ENCODE measurements at places on chromosomes 13 and 19. TPM values are rescaled to one million over a fixed set of nuclear protein-coding genes. Genes with fewer than 3 reads are reported as not detected.

DNA sequence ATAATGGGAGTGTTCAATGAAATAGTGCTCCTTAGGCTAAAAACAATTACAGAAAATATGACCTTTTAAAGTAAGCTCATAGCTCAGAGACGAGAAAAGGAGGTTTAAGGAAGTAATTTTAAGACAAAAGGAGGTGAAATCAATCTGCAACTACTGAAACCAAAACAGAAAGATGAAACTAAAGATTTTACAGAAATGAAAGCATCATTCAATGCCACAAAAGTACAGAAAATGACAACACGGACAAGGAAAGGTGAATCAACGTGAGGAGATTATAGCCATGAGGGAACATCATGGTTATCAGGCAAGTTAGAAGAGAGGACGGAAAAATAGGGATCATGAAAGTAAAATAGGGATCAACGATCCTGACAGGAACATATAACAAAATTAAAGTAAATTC, 745.2 kb downstream of the PCDH17 start:
- H3K4me3 ChIP-seq, result no peak overlapping the region
- H3K27ac ChIP-seq, result no peak overlapping the region
- no peak for DNase-seq
- H3K27me3 ChIP-seq, result no peaks in the 10 kb centered on the region
- no peaks in the 10 kb centered on the region for H3K4me1 ChIP-seq
- no peaks in the 10 kb centered on the region for H3K36me3 ChIP-seq

DNA sequence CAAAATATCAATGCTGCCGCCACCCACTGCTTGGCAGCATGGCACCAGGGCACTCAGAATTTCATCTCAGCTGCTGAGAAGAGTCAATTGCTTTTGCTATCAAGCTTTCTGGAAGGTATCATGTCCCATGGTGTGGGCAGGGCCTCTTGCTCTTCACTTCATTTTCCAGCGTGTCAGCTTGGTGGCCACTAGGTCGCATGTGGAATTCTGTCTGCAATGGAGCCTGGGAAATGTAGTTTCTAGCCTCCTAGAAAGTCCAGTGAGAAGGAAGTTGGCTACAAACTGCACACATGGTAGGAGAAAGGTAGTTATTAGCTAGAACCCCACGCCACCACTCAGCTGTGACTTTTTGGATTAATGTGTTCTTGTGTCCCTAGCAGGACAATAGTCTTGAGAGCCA, 105.3 kb downstream of the MYO16 start:
- H3K4me3 ChIP-seq, result no peak overlapping the region
- no peak for DNase-seq
- no peaks in the 10 kb centered on the region for H3K36me3 ChIP-seq
- no peak overlapping the region for H3K27ac ChIP-seq
- no peaks in the 10 kb centered on the region for H3K27me3 ChIP-seq
- no peaks in the 10 kb centered on the region for H3K4me1 ChIP-seq

DNA sequence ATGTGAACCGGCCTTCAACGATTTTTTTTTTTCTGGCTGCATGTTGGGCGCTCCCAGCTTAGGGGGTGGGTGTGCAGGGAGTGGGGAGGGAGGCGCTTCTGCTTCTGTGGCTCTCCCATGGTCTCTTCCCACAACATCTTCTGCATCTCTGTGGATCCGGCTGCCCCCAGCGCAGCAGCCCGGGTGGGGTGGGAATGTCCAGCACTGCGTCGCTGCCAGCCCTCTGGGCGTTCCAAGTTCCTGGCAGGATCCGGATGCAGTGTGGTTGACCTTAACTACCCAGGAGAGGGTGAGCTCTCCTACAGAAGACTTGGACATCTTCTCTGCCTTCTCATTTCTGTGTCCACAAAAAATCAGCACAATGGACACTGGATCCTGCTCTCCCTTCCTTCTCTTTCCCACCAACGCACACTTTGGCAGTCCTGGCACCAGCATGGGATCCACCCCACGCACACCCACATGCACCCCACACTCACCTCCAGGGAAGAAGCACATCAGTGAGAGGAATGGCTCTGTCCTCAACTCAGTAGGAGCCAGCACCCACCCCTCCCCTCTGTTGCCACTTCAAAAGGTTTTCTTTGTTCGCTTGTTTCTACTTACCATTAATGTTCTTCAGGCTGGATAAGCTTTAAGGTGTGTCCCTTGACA, 177.3 kb downstream of the COL4A1 start:
- DNase-seq, result no peak
- H3K4me1 ChIP-seq, result no peaks in the 10 kb centered on the region
- no peaks in the 10 kb centered on the region for H3K36me3 ChIP-seq
- H3K27ac ChIP-seq, result no peak overlapping the region

DNA sequence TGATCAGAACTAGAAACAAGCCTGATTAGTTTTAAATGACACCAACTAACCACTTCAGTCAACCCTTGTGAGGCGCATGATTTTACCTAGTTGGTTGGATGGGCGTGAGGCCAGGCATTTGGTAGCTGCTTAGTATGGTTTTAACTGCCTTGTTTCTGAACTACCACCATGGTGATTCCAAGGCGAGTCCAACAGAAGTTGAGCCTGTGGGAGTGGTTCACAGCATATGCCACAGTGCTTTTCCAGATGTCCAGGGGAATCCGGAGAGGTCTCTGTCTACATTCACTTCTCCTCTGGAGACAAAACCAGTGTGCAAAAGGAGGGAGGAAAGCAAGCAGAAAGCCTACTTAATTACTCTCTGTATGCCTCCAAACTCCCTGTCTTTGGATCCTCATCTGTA, 524.1 kb downstream of the GPC6 start:
- H3K4me3 ChIP-seq, result no peak overlapping the region
- no peaks in the 10 kb centered on the region for H3K36me3 ChIP-seq
- no peak overlapping the region for H3K27ac ChIP-seq

- no peaks in the 10 kb centered on the region for H3K4me1 ChIP-seq
- H3K27ac ChIP-seq, result no peak overlapping the region
- no peaks in the 10 kb centered on the region for H3K27me3 ChIP-seq
- no peaks in the 10 kb centered on the region for H3K36me3 ChIP-seq
- H3K4me3 ChIP-seq, result no peak overlapping the region
These were observed 27.1 kb downstream of the FAM124A start for GRCh38 chr13:51249255-51249654.

The TNFRSF19 gene
- polyA plus RNA-seq, result 6.8 TPM

The ADGRE1 gene
- polyA plus RNA-seq, result 1.9 TPM

GRCh38 chr13:40651866-40652587, 14.4 kb downstream of the FOXO1 start:
- no peak for DNase-seq
- no peaks in the 10 kb centered on the region for H3K36me3 ChIP-seq
- no peak overlapping the region for H3K4me3 ChIP-seq
- H3K27me3 ChIP-seq, result no peaks in the 10 kb centered on the region
- peaks cover 3% of the 10 kb centered on the region for H3K4me1 ChIP-seq

DNA sequence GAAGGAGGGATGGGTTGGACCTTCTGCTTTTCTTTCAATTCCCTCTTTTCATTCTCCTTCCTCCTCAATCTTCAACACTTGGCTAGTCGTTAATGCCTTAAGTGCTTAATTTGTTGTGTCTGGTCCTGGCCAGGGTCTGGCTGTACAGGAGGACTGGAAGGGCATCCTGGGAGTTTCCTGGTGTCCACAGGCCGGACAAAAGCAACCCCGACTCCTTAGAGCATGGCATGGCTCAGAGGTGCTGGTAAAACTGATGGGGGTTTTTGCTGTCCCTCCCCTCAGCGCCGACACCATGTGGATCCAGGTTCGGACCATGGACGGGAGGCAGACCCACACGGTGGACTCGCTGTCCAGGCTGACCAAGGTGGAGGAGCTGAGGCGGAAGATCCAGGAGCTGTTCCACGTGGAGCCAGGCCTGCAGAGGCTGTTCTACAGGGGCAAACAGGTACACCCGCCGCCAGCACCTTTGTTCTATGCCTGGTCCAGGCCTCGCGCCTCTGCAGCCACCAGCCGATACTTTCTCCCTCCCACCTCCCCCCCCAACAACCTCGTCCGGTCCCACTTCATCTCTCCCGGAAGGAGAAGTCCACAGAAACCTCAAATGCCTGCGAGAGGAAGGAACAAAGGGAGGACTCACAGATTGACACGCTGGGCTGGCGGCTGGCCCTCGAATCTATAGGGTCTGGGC, 1.4 kb downstream of the UHRF1 start:
- peak overlapping the region; percentile 40 for H3K4me3 ChIP-seq
- no peak overlapping the region for H3K27ac ChIP-seq
- no peak for DNase-seq
- H3K27me3 ChIP-seq, result no peaks in the 10 kb centered on the region

- no peak for DNase-seq
- H3K27ac ChIP-seq, result no peak overlapping the region
- H3K36me3 ChIP-seq, result peaks cover 21% of the 10 kb centered on the region
- no peaks in the 10 kb centered on the region for H3K4me1 ChIP-seq
- peaks cover 27% of the 10 kb centered on the region for H3K27me3 ChIP-seq
- no peak overlapping the region for H3K4me3 ChIP-seq
These were observed 2.7 kb downstream of the SYDE1 start for GRCh38 chr19:15109768-15110417.

The CFAP97D2 gene
- 0.06 TPM for polyA plus RNA-seq

All from large intestine (tissue), 12 donors.